NCI-H460 (cell line): ENCODE measurements at places on chromosomes 5 and 9. TPM values are rescaled to one million over a fixed set of nuclear protein-coding genes. Genes with fewer than 3 reads are reported as not detected.

DNA sequence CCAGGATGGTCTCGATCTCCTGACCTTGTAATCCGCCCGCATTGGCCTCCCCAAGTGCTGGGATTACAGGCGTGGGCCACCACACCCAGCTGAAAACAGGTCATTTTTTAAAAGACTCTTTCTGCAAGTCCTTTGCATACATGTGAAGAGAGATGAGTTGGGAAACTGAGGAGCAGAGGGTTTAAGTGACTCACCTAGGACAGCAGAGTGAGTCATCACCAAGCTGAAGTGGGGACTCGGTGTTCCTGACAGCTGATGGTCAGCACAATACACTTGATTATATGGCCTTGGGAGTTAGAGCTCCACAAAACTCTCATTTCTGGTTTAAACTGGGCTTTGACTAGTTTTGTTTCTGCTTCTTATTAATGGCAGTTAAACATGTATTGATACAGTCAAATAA lies 38.1 kb upstream of the SSBP2 start:
- no peak for DNase-seq

- DNase-seq = no peak
These were observed 56.6 kb downstream of the RGS3 start for GRCh38 chr9:113520109-113520642.

DNA sequence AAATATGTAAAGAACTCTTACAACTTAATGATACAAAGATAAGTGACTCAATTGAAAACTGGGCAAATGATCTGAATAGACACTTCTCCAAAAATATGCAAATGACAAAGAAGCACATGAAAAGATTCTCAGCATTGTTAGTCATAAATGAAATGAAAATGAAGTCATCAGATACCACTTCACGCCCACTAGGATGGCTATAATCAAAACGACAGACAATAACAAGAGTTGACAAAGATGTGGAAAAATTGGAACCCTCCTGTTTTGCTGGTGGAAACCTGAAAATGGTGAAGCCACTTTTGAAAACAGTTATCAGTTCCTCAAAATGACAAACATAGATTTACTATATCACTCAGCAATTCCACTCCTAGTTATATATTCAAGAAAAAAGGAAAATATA lies 7.9 kb upstream of the SYK start:
- no peak for DNase-seq

DNA sequence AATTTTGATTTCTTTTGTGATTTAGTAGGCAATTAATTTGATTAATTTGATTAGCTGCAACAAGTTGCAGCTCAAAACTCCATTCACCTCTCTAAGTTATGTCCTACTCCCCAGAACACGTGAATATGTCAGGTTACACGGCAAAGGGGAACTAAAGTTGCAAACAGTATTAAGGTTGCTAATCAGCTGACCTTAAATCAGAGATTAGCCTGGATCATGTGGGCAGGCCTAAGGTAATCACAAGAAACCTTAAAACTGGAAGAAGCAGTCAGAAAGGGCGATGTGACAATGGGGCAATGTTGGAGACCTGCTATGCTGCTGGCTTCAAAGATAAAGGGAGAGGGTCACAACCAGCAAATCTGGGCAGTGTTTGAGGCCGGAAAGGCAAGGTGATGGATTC lies 47.3 kb upstream of the ANXA1 start:
- DNase-seq = no peak

LHX3 gene
- total RNA-seq = 0.07 TPM in 1 of 2 replicates, not detected in the other

- no peak for DNase-seq
These were observed 360.2 kb downstream of the DEPDC1B start for GRCh38 chr5:60339691-60340201.

GRCh38 chr5:171175746-171176145 lies 133.3 kb upstream of the TLX3 start:
- no peak for DNase-seq

PHYHD1 gene
- total RNA-seq = not detected in 2 replicates

GABBR2 gene
- total RNA-seq = 5.9 and 7.3 TPM in 2 replicates

OR1Q1 gene
- total RNA-seq = not detected in 2 replicates

PIP5KL1 gene
- total RNA-seq = 2.8 and 4.5 TPM in 2 replicates

GRCh38 chr9:114372921-114373448 lies 14.8 kb downstream of the AKNA start:
- DNase-seq = no peak

GRCh38 chr9:95920017-95920416 lies 44.5 kb downstream of the ERCC6L2 start:
- no peak for DNase-seq

NR6A1 gene
- 0.89 and 0.98 TPM in 2 replicates for total RNA-seq

DNA sequence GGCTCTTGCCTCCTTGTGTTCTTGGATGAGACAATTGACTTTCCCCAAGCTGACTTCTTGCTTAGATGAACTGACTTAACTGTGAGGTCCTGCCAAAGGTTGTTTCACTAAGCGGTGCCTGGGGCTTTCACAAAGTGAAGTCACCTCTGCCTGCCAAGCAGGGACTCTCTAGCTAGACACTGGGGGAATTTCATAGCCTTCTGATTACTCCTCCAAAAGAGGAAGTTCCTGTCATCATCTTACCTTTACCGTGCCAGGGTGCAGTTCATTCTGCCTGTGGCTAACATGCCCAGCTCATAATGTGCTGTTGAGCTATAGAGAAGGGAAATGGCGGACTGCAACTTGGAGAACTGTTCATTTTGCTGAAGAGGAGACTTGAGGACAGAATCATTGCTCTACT lies 472.0 kb upstream of the WWC1 start:
- no peak for DNase-seq

- no peak for DNase-seq
These were observed 110.5 kb downstream of the ADAMTS12 start for GRCh38 chr5:33781286-33781685.

F12 gene
- total RNA-seq = 10.9 and 12.8 TPM in 2 replicates

GRCh38 chr5:171826132-171826531 lies 40.5 kb downstream of the SMIM23 start:
- DNase-seq = no peak

DNA sequence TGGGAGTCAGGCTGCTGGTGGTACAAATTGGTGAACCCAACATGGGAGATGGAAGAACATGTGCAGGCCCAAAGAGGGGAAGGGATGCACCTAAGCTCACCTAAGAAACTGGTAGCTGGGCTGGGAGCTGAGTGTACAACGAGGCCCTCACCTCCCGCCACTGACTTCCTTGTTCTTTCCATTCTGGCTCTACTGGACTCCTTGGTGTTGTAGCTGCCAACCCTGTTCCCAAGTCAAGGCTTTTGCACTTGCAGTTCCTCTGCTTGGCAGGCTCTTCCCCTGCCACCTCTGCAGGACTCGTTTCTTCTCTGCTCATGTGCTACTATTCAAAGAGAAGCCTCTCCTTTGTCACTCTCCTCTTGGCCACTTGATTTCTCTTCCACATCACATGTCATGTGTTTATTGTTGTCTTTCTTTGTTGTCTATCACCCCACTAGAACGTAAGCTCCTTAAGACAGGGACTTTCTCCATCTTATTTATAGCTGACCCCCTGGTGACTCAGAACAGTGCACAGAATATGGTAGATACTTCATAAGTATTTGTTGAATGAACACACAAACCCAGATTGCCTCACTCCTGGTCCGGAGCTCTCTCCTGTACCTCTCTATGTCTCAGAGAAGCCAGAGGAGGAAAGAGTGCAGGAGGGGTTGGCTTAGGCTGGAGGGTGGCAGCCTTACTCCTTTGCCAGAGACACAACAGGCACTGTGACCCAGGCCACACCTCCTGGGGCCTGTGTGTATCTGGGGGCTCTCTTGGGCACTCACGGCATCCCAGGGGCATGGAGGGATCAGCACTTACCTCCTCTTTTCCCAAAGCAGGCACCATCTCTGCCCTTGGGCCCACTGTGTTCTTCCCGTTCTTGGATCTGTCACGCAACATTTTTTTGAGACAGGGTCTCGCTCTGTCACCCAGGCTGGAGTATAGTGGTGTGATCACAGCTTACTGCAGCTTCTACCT lies 5.2 kb upstream of the SPINK4 start:
- peak; percentile 72 for DNase-seq

SMIM27 gene
- 1.4 and 11.5 TPM in 2 replicates for total RNA-seq

- DNase-seq = no peak
These were observed 84.9 kb downstream of the TEK start for GRCh38 chr9:27193886-27194285.

- no peak for DNase-seq
These were observed 42.4 kb downstream of the OSTF1 start for GRCh38 chr9:75130621-75131230.

PDGFRB gene
- total RNA-seq = 1.7 and 2.4 TPM in 2 replicates

DAB2IP gene
- 3.8 and 3.9 TPM in 2 replicates for total RNA-seq

GRCh38 chr9:134399435-134400056 lies 73.3 kb downstream of the RXRA start:
- DNase-seq = no peak

- no peak for DNase-seq
These were observed 12.4 kb downstream of the IFNA1 start for GRCh38 chr9:21452681-21453080.

GAS1 gene
- total RNA-seq = 5.0 and 5.4 TPM in 2 replicates

DNA sequence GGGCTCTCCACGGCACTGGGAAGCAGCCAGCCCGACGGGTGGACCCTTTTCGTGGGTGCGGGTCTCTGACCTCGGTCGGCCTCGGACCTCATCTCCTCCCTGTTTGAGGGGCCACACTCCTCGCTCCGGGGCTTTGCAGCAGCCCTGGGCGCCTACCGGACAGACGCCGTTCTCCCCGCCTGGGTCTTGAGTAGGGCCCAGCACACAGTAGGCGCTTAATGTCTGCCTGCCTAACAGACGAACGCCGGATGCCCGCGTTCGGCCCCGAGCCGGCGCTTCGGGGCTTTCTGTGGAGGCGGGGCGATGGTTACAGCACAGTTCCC lies 842 bp upstream of the GTF3C5 start:
- DNase-seq = no peak

HRCT1 gene
- 1.4 and 3.2 TPM in 2 replicates for total RNA-seq

GRCh38 chr9:125747765-125748445 lies 732 bp downstream of the PBX3 start:
- DNase-seq = no peak

- no peak for DNase-seq
These were observed 928.5 kb downstream of the TLE4 start for GRCh38 chr9:80500300-80500699.

DNA sequence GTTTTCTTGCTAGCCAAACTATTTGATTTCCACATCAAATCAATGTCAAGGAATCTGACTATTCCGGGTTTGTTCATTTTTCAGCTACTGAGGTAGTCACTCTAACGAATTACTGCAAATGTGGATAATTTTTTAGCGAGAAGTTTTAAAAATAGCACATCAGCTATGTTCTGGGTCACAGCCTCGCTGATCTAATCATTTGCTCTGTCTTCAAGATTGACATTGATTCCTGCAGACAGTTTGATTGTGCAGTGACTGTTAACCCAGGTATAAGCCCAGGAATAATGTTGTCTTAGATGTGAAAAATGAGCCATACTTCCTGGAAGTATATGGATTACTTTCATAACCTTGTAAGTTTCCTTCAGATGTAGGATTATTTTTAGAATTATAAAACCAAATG lies 175.1 kb downstream of the BAAT start:
- DNase-seq = no peak

- DNase-seq = no peak
These were observed 113.2 kb downstream of the FANCC start for GRCh38 chr9:95204310-95204709.

DNA sequence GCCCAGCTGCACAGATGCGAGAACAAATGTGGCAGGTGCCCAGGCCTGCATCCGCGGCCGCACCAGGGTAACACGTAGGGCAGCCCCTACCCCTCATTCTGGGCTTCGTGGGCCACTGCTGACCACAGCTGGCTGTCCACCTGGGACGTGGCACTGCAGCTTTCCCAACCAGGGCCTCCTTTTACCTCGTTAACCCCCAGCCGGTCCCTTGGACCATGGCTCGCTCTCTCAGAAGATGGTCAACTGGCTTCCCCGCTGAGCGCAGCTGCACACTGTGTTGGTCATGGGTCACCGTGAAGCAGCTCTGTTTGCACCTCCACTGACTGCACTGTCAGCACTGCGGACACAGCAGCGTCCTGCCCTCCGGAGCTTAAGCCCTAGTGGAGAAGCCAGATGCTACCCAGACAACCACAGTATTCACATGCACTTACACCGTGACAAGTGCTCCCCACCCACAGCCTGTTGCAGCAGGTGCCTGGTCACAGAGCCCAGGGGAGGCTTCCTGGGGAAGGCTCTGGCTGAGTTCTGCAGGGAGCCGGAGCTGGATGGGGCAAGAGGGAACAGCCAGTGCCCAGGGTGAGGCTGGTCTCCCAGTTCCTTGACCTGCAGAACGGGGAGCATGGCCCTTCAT lies 10.5 kb upstream of the PLEKHG4B start:
- DNase-seq = no peak

DNA sequence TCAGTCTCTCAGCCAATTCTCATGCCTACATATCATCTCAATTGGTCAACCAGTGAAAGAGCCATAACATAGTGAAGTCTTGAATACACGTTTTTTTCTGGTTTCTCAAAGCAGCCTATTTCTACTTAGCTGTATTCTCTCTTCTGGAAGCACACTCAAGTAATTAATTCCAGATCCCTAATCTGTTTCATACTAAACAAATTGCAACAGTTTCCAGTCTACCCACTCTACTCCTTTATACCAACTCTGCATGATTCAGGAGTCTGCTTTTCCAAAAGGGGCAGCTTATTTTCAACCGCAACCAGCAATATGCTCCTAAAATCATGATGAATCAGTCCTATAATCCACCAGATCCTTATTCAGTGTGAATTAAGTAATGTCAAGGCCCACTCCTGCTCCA lies 211.7 kb downstream of the TLE1 start:
- DNase-seq = no peak

GRCh38 chr5:44697025-44697424 lies 111.7 kb upstream of the MRPS30 start:
- no peak for DNase-seq

NCS1 gene
- total RNA-seq = 42.3 and 42.6 TPM in 2 replicates

CDX1 gene
- total RNA-seq = not detected in 2 replicates

DNA sequence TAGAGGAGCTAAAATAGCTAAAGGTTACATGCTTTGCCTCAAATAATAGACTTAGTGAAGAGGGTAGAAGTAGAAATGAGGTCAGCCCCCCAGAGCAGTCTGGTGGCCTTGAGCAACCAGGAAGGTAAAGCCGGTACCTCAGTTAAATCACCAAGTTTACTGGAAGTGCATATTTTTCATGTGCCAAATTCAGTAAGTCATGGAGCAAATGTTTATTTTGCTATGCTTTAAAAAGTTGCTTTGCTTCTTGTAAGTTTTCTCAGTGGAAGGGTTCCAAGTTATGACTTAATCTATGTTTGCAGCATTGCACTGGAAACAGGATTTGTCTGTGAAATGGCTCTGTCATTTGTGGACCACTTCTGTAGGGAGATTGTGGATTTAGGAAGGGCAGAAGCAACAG lies 256.7 kb downstream of the ARRDC3 start:
- no peak for DNase-seq

GRCh38 chr5:41335596-41336181 lies 122.4 kb upstream of the C6 start:
- DNase-seq = no peak

GRCh38 chr9:77663754-77664153 lies 15.6 kb upstream of the GNA14 start:
- no peak for DNase-seq

IFNB1 gene
- total RNA-seq = not detected in 2 replicates

BAAT gene
- total RNA-seq = 0.10 and 0.14 TPM in 2 replicates

- no peak for DNase-seq
These were observed 14.6 kb downstream of the NDUFA8 start for GRCh38 chr9:122144836-122145591.

GRCh38 chr5:143495821-143496275 lies 92.4 kb upstream of the NR3C1 start:
- DNase-seq = peak; percentile 67

GPR150 gene
- total RNA-seq = not detected in 2 replicates

- peak; percentile 72 for DNase-seq
These were observed 148.4 kb downstream of the MAPKAP1 start for GRCh38 chr9:125558453-125559092.

- no peak for DNase-seq
These were observed 42.8 kb upstream of the NR4A3 start for GRCh38 chr9:99778836-99779235.
